GM23338 (cell line): ENCODE measurements at places on chromosomes 2 and 18. TPM values are rescaled to one million over a fixed set of nuclear protein-coding genes. Genes with fewer than 3 reads are reported as not detected.
A peak's percentile ranks its signal among the peaks of the same experiment; 100 is the strongest.

- no peaks in the 10 kb centered on the region for H3K36me3 ChIP-seq
- H3K4me3 ChIP-seq, result no peak overlapping the region
- H3K27ac ChIP-seq, result 0 out of 2 replicates have a peak overlapping the region, but pooled peaks have one; percentile 29
- H3K27me3 ChIP-seq, result no peaks in the 10 kb centered on the region
- peaks cover 30% of the 10 kb centered on the region for H3K4me1 ChIP-seq
Measured at GRCh38 chr18:31207391-31207790, 44.7 kb upstream of the DSC1 start.

- no peaks in the 10 kb centered on the region for H3K27me3 ChIP-seq
- H3K4me1 ChIP-seq, result peaks cover 19% of the 10 kb centered on the region
- no peaks in the 10 kb centered on the region for H3K36me3 ChIP-seq
- DNase-seq, result no peak
- no peak overlapping the region for H3K27ac ChIP-seq
Measured at GRCh38 chr2:205128726-205129125, 553.6 kb upstream of the NRP2 start.

- DNase-seq, result peak; percentile 40
- no peaks in the 10 kb centered on the region for H3K36me3 ChIP-seq
- H3K27me3 ChIP-seq, result no peaks in the 10 kb centered on the region; the same call in 1 of the 2 replicates
- H3K27ac ChIP-seq, result no peak overlapping the region
Measured at GRCh38 chr18:34494359-34494696, 215.8 kb upstream of the DTNA start.

The PDE1A gene
- 0.05 and 0.31 TPM in 2 replicates for polyA plus RNA-seq

The SKOR2 gene
- 0.10 TPM in 1 of 2 replicates, not detected in the other for polyA plus RNA-seq
